PC-9 (cell line): ENCODE measurements at places on chromosomes 2 and 18.

DNA sequence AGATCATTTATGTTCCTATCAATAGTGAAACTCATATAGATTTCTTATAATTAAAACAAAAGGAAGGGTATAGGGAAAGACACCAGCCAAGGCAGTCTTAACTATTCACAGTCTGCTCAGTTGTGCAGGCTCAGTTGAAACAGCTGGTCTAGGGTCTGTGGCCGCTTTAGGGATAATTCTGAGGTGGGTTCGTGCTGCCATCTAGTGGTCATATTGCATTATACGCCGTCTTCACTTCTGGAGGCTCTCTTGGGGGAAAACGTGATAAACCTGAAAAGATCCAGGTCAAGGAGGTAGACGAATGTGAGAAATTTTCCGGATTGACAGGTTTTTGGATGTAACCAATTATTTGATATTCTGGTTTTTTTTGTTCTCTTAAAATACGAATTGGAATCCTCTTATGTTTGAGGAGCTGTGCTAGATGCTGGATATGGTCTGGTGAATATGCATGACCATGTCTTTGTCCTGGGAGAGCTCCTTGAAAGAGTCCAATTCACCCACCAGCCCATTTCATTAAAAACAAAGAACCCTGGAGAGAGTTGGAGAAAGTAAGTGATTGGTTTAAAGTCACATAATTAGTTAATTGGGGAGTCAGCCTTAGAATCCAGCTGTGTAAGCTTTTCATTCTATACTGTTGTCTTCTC is 492.4 kb downstream of the PLCL1 start:
- no peak overlapping the region for H3K27ac ChIP-seq
- H3K27me3 ChIP-seq, result peaks cover 2% of the 10 kb centered on the region; the same call in 1 of the 2 replicates
- no peak overlapping the region for H3K4me3 ChIP-seq
- DNase-seq, result peak; percentile 42

DNA sequence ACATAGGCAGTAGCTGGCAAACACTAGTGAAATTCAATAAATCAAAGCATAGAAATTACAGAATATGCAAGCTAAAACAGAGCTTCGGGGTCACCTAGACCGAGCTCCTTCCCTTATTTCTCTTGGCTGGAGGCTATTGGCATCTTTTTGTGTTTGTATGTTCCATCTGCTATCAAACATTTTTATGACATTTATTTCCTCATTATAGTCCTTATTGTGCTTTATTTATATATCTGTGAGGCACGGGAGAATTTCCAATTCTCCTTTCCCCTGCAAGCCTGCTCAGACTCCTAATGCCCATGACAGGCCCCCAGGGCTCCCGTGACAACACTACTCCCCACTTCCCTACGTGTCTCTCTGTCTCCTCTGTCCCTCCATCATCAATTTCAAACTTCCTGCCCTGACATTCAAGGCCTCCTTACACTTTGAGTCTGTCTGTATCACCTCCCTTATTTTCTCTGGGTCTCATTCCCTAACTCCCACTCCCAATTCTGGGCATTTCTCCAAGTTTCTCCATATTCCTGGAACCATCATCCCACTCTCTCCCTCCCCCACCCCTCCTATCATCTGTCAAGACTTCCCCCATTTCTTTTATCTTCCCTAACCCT is 316.9 kb downstream of the OSR1 start:
- peaks cover 11% of the 10 kb centered on the region; the same call in 1 of the 2 replicates for H3K4me1 ChIP-seq
- H3K36me3 ChIP-seq, result no peaks in the 10 kb centered on the region
- H3K4me3 ChIP-seq, result no peak overlapping the region
- H3K27ac ChIP-seq, result no peak overlapping the region

DNA sequence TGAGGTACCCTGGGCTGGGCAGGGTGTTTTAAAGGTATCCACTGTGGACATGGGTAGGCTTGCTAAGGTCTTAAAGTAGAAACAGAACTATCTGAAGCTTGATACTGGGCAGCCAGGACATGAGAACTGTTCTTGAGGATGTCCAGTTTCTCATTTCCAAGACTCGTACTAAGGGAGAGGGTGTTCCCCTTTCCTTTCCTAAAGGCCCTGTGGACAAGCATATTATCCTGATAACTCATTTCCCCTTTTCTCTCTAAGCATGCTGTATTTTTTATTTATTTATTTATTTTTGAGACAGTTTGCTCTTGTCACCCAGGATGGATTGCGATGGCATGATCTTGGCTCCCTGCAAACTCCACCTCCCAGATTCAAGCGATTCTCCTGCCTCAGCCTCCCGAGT is 273.6 kb downstream of the PRKCE start:
- DNase-seq, result no peak
- H3K27ac ChIP-seq, result no peak overlapping the region
- H3K4me3 ChIP-seq, result no peak overlapping the region
- peaks cover 23% of the 10 kb centered on the region for H3K4me1 ChIP-seq
- H3K36me3 ChIP-seq, result no peaks in the 10 kb centered on the region

DNA sequence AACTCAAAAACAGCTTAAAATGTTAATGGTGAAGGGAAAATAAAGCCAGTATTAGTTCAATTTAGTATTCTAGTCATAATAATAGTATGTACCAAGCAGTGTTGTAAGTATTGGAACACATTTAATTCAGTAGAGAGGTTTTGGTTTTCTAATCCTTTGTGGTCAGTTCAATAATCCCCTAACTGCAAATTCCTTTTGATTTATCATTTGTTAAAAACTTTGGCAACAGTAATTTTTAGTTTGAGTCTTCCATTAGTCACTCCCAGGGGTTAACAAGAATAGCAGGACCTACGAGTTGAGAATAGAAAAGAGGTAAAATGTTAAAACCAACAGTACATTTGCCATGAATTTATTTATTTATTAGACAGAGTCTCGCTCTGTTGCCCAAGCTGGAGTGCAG is 10.7 kb downstream of the MRPL44 start:
- no peak overlapping the region for H3K27ac ChIP-seq
- DNase-seq, result no peak
- no peaks in the 10 kb centered on the region for H3K4me1 ChIP-seq
- peaks cover 42% of the 10 kb centered on the region for H3K36me3 ChIP-seq

DNA sequence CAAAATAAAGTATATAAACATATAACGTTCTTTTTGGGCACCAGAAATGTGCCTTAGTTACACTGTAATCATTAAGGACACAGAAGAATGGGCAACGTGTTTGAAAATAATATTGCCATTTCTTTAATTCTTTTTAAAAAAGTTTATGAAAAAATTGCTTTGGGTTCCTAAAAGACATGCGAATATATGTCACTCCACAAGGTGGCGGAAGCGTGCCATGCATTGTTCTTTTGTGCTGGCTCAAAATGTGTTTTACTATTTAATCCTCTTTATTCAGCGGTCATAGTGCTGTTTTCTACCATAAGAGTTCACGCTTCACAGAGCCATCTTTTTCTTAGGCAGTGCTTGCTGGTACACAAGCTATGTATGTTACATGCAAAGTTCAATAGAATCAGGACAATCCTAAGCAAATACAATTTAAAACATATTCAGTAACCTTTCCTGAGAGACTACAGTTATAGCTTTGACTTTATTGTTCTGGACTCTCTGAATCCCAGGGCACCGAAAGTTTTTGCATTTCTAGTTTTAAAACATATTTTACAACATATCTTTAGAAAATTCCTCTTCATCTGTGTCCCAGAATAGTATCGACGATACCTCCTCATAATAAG is 147.8 kb upstream of the ERBB4 start:
- H3K27me3 ChIP-seq, result no peaks in the 10 kb centered on the region
- peak; percentile 41 for DNase-seq
- H3K4me1 ChIP-seq, result 0 out of 2 replicates have a peak, but pooled peaks cover 6% of the 10 kb centered on the region
- no peak overlapping the region for H3K4me3 ChIP-seq

DNA sequence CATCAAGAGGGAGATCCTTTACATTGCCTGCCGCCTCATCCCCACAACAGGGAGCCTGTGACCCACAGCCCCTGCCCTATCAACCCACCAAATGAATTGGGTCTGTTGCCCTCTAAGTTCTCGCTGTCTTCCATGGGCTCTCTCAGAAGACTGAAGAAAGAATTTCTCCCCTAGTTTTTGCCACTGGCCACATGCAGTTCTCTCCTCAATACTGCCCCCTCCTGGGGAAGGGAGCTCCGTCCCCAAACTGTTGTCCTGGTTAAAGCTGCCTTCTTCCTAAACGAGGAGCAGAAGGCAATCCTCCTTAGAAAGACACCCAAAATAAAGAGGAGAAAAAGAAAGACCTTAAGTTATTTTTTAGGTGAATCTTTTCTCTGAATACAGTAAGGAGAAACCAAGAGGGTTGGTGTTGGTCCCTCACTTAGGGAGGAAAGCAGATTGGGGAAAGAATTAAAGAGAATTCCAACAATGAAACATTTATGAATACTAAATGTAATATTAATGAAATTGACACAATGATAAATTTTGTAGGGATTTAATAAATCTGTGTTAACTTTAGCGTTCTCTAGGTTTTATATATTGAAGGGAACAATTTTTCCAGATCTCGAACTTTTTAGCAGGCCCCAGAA is 31.1 kb upstream of the SATB2 start:
- DNase-seq, result peak; percentile 34
- no peaks in the 10 kb centered on the region for H3K4me1 ChIP-seq
- no peaks in the 10 kb centered on the region for H3K36me3 ChIP-seq
- no peak overlapping the region for H3K27ac ChIP-seq
- no peaks in the 10 kb centered on the region for H3K27me3 ChIP-seq
- H3K4me3 ChIP-seq, result no peak overlapping the region

DNA sequence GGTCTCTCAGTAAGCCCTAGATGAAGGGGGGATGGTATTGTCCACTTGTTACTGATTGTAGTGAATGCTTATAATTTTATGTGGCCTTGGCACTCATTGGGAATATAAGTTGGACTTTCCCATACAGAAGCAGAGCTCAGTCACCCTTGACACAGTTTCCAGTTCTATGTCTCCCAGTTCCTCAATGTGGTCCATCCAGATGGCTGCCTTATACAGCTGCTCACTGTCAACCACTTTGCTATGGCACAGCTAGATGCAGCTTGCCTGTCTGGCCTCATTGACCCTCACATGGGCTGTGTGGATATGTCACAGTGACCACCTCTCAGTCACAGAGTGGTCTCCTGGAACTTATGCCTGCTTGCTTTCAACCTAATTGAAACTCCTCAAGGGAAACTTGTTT is 21.7 kb downstream of the SLC39A6 start:
- no peak for DNase-seq
- no peaks in the 10 kb centered on the region for H3K27me3 ChIP-seq
- no peak overlapping the region for H3K27ac ChIP-seq
- no peaks in the 10 kb centered on the region for H3K4me1 ChIP-seq
- H3K4me3 ChIP-seq, result no peak overlapping the region

DNA sequence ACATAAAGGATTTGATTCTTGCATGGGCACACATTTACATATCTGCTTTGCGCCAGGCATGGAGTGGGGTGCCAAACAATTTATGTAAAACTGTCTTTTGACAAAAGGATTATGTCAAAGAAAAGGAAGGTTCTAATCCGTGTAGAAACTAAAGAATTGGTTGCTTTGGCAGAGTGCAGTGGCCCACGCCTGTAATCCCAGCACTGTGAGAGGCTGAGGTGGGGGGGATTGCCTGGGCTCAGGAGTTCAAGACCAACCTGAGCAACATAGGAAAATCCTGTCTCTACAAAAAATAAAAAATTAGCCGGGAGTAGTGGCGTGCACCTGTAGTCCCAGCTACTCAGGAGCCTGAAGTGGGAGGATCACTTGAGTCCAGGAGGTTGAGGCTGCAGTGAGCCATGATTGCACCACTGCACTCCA is 1.1 kb upstream of the MTERF4 start:
- peaks cover 10% of the 10 kb centered on the region for H3K4me1 ChIP-seq
- peak overlapping the region; percentile 66; the same call in 1 of the 2 replicates for H3K27ac ChIP-seq
- H3K36me3 ChIP-seq, result no peaks in the 10 kb centered on the region
- peak overlapping the region; percentile 83 for H3K4me3 ChIP-seq
- no peaks in the 10 kb centered on the region for H3K27me3 ChIP-seq

GRCh38 chr2:120821446-120822160 is 85.9 kb downstream of the GLI2 start:
- H3K27ac ChIP-seq, result no peak overlapping the region
- no peaks in the 10 kb centered on the region for H3K4me1 ChIP-seq
- H3K27me3 ChIP-seq, result peaks cover 33% of the 10 kb centered on the region
- DNase-seq, result no peak
- H3K4me3 ChIP-seq, result no peak overlapping the region

GRCh38 chr18:22558945-22559385 is 141.2 kb upstream of the CTAGE1 start:
- DNase-seq, result peak; percentile 46
- no peaks in the 10 kb centered on the region for H3K27me3 ChIP-seq
- H3K27ac ChIP-seq, result peak overlapping the region; percentile 94
- no peaks in the 10 kb centered on the region for H3K36me3 ChIP-seq
- H3K4me1 ChIP-seq, result peaks cover 31% of the 10 kb centered on the region
- H3K4me3 ChIP-seq, result peak overlapping the region; percentile 86

DNA sequence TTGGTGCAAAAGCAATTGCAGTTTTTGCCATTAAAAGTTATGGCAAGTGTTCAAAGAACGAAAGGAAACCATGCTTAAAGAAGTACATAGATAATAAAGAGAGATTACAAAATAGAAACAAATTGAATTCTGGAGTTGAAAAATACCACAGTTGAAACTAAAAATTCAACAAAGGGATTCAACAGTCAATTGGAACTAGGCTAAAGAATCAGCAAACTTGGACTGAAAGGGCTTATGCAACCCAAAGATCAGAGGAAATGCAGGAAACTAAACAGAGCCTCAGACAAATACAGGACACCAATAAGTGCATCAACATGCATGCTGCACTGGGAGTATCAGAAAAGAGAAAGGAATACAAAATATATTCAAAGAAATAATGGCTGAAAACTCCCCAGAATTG is 40.3 kb downstream of the UXS1 start:
- H3K4me3 ChIP-seq, result no peak overlapping the region; the same call in 1 of the 2 replicates
- H3K4me1 ChIP-seq, result no peaks in the 10 kb centered on the region
- H3K36me3 ChIP-seq, result peaks cover 24% of the 10 kb centered on the region
- no peak for DNase-seq

- no peaks in the 10 kb centered on the region for H3K27me3 ChIP-seq
- peak overlapping the region; percentile 2; the same call in 1 of the 2 replicates for H3K27ac ChIP-seq
- DNase-seq, result peak; percentile 67
- peak overlapping the region; percentile 54 for H3K4me3 ChIP-seq
- peaks cover 19% of the 10 kb centered on the region; the same call in 1 of the 2 replicates for H3K4me1 ChIP-seq
- H3K36me3 ChIP-seq, result no peaks in the 10 kb centered on the region
Measured at GRCh38 chr2:17538844-17539554, 1.5 kb upstream of the VSNL1 start.

DNA sequence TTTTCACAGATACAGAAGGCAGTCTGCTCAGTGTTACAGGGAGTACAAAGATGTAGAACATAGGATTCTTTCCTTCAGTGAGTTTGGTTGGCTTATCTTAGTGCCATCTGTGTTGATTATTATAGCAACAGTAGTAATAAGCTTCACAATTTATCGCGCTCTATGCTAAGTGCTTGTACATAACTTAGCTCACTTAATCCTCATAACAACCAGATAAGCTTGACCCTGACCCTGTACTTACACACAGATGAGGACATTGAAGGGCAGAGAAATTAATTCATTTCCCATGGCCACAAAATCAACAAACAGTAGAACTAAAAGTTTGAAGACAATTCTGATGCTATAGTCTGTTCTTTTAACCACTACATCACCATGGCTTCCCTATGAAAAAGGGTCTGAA is 121.8 kb downstream of the SPHKAP start:
- H3K4me1 ChIP-seq, result no peaks in the 10 kb centered on the region
- H3K27ac ChIP-seq, result no peak overlapping the region
- H3K4me3 ChIP-seq, result no peak overlapping the region
- no peak for DNase-seq
- no peaks in the 10 kb centered on the region for H3K27me3 ChIP-seq
